ENCODE measurements at places on chromosomes 11 and 22. TPM values are rescaled to one million over a fixed set of nuclear protein-coding genes. Genes with fewer than 3 reads are reported as not detected.

The OR51D1 gene
- not detected for total RNA-seq

The SCN4B gene
- 2.8 TPM for total RNA-seq

The CCDC134 gene
- total RNA-seq = 21.4 TPM

The CD59 gene
- 90.3 TPM for total RNA-seq

The SPDYC gene
- total RNA-seq = not detected

The TKFC gene
- total RNA-seq = 56.0 TPM

The ACRV1 gene
- not detected for total RNA-seq

The OR52I1 gene
- not detected for total RNA-seq

The KRTAP5-7 gene
- not detected for total RNA-seq

The OR52H1 gene
- total RNA-seq = not detected

The GAL3ST1 gene
- total RNA-seq = 11.0 TPM

The DERL3 gene
- 8.7 TPM for total RNA-seq

The LARGE2 gene
- total RNA-seq = 111 TPM

The BRSK2 gene
- total RNA-seq = 27.1 TPM

The CBX7 gene
- total RNA-seq = 8.7 TPM

The OR2AG1 gene
- total RNA-seq = not detected

The FGF19 gene
- total RNA-seq = 14.8 TPM

The VSIG2 gene
- total RNA-seq = not detected

The SLC25A18 gene
- total RNA-seq = 2.2 TPM

All from H1 (cell line).